ENCODE measurements at places on chromosomes 16 and 17.

GRCh38 chr17:73293031-73293430, 18.8 kb downstream of the CDC42EP4 start:
- no peak for DNase-seq

DNA sequence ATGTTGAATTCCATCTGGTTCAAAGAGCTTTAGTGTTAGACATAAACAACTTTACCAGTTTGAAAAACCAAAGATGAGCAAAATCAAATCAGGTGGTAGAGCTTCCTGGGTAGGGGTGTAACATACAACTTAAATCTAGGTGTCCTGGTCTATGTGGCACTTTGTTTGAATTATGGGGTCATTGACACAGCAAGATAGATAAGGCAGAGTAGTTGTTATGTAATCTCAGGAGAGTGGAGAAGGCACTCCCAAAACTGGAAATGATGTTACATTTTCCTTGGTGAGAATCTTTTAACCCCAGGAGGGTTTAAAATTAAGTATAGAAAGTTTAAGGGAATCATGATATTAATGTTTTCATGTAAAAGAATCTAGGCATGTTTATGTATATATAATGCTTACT, 31.9 kb downstream of the CCDC42 start:
- no peak for DNase-seq

GRCh38 chr17:76384987-76385891, 830 bp downstream of the SPHK1 start:
- DNase-seq: peak; percentile 25

DNA sequence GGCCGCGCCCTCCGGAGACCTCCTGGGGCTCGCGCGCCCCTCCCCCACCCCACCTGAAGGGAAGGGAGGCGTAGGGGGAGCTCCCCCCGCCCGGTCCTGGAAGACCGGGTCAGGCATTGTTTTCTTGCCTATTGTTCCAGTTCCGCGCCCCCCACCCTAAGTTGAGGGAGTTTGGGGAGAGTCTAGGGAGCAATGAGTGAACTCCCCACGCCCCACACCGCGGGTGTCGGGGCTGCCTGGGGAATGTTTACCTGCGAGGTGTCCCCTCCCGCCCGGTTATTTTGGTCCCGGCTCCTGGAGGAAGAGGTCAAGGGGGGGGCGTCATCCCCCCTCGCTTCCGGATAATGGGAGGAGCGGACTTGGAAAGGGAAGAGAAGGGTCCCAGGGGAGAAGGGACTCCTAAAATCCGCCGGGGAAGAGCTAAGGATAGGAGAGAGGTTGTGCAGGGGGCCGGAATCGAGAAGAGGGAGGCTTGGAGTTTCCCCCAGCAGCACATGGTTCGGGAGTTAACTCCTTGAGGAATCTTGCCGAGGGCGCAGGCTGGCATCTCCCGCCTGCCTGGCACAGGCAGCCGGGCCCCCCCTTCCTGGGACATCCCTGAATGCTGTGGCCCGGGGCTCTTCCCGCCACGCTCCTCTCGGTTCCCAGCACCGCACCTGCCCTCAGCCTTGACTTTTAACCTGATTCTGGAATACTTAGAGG, 881 bp downstream of the MLLT6 start:
- DNase-seq: no peak

DNA sequence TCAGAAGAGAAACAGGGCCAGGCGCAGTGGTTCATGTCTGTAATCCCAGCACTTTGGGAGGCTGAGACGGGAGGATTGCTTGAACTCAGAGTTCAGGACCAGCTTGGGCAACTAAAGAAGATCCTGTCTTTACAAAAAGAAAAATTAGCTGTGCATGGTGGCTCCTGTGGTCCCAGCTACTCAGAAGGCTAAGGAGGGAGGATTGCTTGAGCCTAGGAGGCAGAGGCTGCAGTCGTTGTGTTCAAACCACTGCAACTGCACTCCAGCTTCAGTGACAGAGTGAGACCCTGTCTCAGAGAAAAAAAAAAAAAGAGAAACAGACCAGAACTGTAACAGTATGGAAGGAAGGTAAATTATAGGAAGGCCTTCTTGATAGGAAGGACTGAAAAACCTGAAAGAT, 10.3 kb downstream of the ARL4D start:
- DNase-seq: no peak

- no peak for DNase-seq
These were observed 85.9 kb upstream of the TBX2 start for GRCh38 chr17:61313461-61314326.

DNA sequence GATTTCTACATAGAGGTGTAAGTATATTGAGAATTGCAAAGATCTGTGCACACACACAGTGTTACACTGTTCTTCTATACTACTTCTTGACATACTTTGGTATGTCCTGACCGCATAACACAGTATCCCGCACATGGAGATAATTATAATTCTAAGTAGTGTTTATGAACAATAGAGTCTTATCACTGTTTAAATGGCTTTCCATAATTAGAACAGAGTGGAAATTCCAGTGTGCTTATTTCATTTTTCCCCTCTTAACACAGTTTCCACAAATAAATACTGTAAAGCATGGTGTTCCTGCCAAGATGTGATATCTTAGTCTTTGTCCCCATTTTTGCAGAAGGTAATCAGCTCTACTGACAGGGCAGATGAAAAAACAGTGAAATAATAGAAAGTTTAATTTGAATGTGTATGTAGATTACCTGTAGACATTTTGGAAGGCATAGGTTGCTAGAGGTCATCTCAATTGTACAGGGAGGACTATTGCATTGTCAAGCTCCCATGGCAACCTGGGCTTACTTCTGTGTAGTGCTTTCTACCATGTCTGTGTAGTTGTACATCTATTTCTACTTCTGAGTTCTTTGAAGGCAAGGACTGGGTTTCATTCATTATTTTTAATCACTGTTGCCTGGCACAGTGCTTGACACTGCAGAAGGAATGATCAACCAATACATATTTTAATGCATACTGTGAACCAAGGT, 10.1 kb upstream of the KRT28 start:
- DNase-seq: no peak

GRCh38 chr16:20401066-20401465, 3.5 kb downstream of the PDILT start:
- DNase-seq: no peak

GRCh38 chr17:3963237-3964201, 718 bp downstream of the ATP2A3 start:
- DNase-seq: no peak

GRCh38 chr17:77475016-77475976, 334.5 kb downstream of the SEC14L1 start:
- DNase-seq: no peak

GRCh38 chr16:28858421-28858820, 5.2 kb upstream of the SH2B1 start:
- no peak for DNase-seq

- DNase-seq: no peak
These were observed 22.7 kb downstream of the NXN start for GRCh38 chr17:956905-957304.

DNA sequence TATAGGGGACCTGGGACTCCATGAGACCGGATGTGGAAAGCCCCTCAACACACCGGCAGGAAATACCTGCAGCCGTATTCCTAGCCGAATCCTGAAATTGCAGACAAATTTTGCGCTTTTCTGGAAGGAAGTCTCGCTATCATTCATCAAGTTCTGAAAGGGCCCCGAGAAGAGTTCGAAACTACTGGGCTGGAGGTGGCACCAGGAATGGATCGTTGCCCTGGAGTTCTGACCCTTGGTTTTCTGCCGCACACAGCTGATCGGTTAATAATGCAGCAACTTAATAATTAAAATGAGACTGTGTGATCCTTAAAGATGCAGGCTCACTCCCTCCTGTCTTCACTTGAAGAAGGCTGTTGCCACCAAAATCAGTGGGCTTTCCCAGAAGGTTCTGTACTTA, 55.7 kb upstream of the MRTFB start:
- DNase-seq: no peak

GRCh38 chr17:34776456-34777443, 184.5 kb downstream of the CCT6B start:
- DNase-seq: no peak

- DNase-seq: no peak
These were observed 3.3 kb upstream of the VPS4A start for GRCh38 chr16:69307856-69308255.

GRCh38 chr16:47036201-47036600, 62.7 kb upstream of the DNAJA2 start:
- DNase-seq: no peak

DNA sequence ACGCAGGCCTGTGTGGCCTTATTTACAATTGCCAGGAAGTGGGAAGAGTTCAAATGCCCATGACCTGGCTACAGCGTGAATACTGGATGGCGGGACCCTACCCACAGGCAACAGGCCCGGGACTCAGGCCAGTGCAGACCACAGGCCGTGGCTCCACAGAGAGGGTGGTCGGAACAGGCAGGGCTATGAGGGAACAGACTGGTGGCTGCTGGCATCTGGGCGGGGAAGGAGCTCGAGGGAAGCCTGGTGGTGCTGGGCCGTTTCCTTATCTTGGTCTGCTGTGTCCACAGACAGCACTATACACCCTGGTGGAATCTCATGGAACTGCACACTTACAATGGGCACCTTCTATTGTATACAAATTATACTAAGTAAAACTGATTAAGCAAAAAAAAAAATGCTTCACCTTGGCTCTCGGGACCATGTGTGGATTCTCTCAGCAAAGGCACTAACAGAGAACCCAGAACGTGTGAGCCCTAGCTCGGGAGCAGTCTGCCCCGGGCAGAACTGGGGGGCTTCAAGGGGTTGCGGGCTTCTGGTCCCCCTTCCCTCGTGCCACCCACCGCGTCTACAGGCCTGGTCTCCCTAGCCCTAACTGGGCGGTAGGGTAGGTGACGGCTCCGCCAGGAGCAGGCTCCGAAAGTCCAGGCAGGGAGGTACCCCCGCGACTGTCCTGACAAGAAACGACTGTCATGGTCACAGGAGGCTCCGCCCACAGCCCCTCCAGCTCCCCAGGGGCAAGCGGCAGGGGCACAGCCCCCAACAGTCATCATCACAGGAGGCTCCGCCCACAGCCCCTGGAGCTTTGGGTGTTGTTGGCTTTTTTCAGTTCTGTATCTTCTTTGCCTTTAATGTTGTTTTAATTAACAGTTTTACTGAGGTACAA, 21.8 kb downstream of the CEP131 start:
- no peak for DNase-seq

- DNase-seq: no peak
These were observed 56.4 kb downstream of the WWOX start for GRCh38 chr16:78155791-78156345.

- DNase-seq: no peak
These were observed 73.7 kb downstream of the MAP2K4 start for GRCh38 chr17:12094336-12094735.

- no peak for DNase-seq
These were observed 24.2 kb upstream of the NLRP1 start for GRCh38 chr17:5608399-5609112.

- DNase-seq: no peak
These were observed 22.4 kb downstream of the CCDC182 start for GRCh38 chr17:57722704-57723043.

GRCh38 chr17:51585514-51586104, 325.3 kb downstream of the UTP18 start:
- no peak for DNase-seq

GRCh38 chr16:27434141-27435051, 32.4 kb downstream of the IL21R start:
- DNase-seq: no peak

- no peak for DNase-seq
These were observed 30.2 kb downstream of the TBX4 start for GRCh38 chr17:61482467-61482866.

DNA sequence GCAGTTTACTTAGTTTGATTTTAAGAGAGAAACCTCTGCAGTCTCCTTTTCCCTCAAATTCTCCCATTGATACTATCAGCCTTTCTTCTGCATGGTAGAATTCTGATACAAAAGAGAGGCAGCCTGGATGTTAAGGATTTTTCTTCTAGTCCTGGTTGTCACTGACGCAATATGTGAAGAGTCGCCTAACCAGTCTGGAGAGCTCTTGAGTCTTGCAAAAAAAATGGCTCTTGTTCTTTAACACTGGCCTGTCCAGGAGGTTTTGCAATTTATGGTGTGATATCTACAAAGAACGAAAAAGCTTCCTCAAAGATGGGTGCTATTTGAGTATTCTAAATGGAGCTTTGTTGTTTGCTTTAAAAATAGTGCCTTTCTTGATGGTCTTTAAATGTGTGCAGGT, 28.9 kb downstream of the COX10 start:
- no peak for DNase-seq

GRCh38 chr16:81520560-81521135, 76.0 kb downstream of the CMIP start:
- DNase-seq: no peak

GRCh38 chr16:11428623-11428953, 83.3 kb downstream of the RMI2 start:
- DNase-seq: no peak

- no peak for DNase-seq
These were observed 35.3 kb downstream of the ADGRG5 start for GRCh38 chr16:57577691-57578224.

Measured in HS-5 (cell line).